ENCODE measurements at places on chromosomes 6 and 20. TPM values are rescaled to one million over a fixed set of nuclear protein-coding genes. Genes with fewer than 3 reads are reported as not detected.

GRCh38 chr6:112245511-112246203 lies 8.7 kb downstream of the LAMA4 start:
- DNase-seq = no peak

- no peak for DNase-seq
Measured at GRCh38 chr6:22727710-22728109, 158.3 kb downstream of the HDGFL1 start.

DNA sequence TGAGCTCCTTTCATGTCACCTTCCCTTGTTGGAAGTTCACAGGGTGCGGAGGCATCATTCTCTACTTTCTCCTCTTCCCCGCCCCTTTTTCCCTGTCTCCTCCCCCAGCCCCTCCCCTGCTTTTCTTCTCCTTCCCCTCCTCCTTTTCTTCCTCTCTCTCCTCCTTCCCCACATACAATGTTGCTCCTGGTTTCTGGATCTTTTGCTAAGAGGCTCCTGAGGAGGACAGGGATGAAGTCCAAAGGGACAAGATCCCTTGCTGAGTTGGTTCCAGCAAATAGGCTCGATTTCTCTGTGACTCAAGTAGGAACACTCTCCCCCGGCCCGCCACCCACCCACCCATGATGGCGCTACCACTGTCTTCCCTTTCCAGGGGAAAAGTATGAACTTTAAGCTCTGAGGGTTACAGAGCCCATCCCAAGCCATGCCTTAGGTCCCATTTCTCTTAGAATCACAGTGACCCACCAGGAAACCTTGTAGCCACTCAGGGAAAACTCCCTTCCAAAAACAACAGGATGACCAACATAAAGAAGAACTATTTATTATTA lies 852 bp upstream of the TFEB start:
- no peak for DNase-seq

- no peak for DNase-seq
Measured at GRCh38 chr6:116697480-116697879, 16.5 kb downstream of the KPNA5 start.

- DNase-seq = no peak
Measured at GRCh38 chr6:81362246-81362645, 390.2 kb downstream of the TENT5A start.

- DNase-seq = no peak
Measured at GRCh38 chr20:16260911-16261310, 312.3 kb downstream of the KIF16B start.

GRCh38 chr20:48850977-48851299 lies 23.1 kb upstream of the PREX1 start:
- DNase-seq = no peak

GRCh38 chr6:52143551-52143950 lies 42.6 kb upstream of the IL17A start:
- DNase-seq = no peak

GRCh38 chr20:51272401-51272800 lies 249.5 kb upstream of the KCNG1 start:
- DNase-seq = no peak

- no peak for DNase-seq
Measured at GRCh38 chr20:17859002-17859615, 109.5 kb downstream of the SNX5 start.

GRCh38 chr6:15581751-15582150 lies 81.1 kb downstream of the DTNBP1 start:
- DNase-seq = no peak

DNA sequence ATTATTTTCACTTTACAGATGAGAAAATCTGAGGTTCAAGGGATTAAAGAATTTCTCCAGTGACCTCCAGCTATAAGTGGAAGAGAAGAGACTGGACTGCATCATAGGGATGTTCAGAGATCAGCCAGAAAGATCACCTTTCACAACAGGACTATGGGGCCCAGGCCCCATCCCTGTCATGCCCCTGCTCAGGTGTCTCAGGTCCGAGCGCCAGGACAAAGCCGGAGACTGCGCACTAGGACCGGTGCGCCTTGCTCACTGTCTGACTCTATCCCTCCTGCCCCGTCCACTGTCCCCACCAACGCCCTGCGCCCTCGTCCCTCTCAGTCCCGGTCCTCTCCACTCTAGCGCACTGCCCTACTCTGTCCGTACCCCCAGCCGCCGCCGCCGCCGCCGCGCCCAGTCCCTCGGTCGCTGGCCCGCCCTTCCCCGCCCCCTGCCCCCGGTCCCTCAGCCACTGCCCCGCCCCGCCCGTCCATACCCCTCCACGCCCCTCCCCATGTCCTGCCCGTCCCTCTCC lies 521 bp upstream of the RAD21L1 start:
- no peak for DNase-seq

GRCh38 chr20:23092384-23092756 lies 6.2 kb upstream of the CD93 start:
- no peak for DNase-seq

DNA sequence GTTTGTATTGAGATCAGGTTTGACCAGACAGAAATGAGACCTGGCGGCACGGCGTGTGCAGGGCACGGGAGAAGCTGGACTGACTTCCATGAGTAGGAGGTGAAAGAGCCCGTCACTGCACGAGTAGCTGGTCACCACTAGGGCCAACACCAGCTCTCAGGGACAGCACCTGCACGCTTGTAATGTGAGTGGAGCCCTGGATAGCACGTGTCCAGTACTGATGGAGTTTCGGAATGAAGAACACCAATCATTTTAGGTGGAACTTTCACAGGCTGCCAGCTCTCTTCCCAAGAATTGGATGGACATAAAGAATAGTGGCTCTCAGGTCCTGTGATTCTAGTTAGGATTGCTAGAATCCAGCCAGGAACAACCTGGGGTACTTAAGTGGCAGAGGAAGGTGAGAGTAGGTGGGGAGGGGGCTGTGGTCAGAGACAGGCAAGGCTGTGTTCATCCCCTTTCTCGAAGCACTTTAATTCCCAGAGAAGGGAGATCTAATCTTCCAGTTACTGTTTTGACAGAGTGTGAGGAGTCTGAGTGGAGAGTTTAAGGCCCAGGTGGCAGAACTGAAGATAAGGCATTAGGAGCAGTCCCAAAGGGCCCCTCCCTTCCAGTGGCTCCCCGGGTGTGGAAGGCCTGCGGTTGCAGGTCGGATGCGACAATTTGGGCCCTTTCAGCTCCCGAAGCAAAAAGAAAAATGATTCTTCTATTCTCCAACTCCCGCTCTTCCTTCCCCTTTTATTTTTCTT lies 314.8 kb downstream of the QKI start:
- no peak for DNase-seq

DNA sequence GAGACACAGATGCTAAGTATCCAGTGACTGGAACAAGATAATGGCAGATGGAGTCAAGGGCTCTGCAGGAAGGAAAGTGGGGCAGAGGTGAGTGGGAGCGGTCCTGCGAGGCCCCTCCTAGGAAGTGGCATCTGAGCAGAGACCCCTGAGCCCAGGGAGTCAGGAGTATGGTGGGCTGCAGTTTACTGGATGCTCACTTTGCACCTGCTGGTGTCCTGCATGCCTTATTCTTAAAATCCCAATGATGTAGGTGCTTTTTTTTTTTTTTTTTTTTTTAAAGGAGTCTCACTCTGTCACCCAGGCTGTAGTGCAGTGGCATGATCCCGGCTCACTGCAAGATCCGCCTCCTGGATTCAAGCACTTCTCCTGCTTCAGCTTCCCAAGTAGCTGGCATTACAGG lies 5.6 kb downstream of the CEBPB start:
- DNase-seq = no peak

DNA sequence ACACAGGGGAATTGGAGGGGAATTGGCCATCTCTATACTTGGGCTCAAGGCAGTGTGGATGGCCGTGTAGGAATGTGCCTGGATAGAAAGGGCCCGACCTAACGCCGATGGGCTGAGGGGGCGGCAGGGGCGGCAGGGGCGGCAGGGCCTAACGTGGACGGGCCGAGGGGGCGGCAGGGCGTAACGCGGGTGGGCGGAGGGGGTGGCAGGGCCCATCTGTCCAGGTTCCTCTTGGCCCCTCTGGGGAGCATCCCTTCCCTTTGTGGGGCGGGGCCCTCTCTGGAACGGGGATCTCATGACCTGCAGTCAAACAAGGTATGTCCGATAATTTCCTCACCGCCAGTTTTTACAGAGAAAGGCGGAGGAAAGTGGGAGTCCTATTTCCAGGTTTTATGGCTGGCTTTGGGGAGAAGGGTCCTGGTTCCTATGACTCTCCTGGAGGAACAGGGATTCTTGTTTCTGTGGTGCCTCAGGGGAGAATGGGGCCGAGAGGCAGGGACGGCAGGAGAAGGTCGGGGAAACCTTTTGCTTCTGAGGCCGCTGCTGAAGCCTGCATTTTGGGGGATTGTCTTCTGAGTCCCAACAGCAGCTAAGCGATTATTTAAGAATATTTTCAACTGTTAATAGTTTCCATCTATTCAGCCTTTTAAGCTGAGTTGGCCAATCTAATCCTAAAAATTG lies 100.8 kb upstream of the FRMD1 start:
- no peak for DNase-seq

GRCh38 chr6:42349753-42350511 lies 101.8 kb downstream of the TRERF1 start:
- no peak for DNase-seq

GRCh38 chr6:389622-390021 lies 1.9 kb upstream of the IRF4 start:
- no peak for DNase-seq

GRCh38 chr6:161111261-161111660 lies 119.7 kb downstream of the MAP3K4 start:
- peak; percentile 42 for DNase-seq

GRCh38 chr6:68196645-68197044 lies 438.4 kb upstream of the ADGRB3 start:
- DNase-seq = no peak

DNA sequence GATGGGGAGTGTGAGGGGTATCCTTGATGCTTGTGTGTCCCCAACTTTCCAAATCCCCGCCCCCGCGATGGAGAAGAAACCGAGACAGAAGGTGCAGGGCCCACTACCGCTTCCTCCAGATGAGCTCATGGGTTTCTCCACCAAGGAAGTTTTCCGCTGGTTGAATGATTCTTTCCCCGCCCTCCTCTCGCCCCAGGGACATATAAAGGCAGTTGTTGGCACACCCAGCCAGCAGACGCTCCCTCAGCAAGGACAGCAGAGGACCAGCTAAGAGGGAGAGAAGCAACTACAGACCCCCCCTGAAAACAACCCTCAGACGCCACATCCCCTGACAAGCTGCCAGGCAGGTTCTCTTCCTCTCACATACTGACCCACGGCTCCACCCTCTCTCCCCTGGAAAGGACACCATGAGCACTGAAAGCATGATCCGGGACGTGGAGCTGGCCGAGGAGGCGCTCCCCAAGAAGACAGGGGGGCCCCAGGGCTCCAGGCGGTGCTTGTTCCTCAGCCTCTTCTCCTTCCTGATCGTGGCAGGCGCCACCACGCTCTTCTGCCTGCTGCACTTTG lies at the start of gene TNF:
TSS of gene TNF (plus strand) at position 231 of the 567 bp plus-strand sequence. CDS start at position 408, 177 bp downstream.
- no peak for DNase-seq

- no peak for DNase-seq
Measured at GRCh38 chr20:1403624-1404023, 10.8 kb upstream of the FKBP1A start.

GRCh38 chr6:80223743-80224212 lies 117.3 kb downstream of the BCKDHB start:
- DNase-seq = no peak

DNA sequence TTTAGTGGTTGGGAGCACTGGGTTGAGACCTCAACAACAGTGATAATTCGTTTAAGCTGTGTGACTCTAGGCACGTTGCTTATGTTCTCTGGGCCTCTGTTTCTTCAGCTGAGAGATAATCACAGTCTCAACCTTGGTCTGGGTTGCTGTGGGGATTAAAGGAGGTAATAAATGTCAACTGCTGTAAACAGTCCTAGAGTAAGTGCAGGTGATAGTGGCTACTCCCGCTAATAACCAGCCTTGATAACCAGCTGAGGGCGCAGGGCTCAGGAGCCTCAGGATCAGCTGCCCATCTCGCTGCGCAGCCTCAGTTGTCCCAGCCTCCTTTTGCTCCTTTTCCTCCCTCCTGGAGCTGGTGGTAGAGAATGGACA lies 58.0 kb downstream of the JARID2 start:
- DNase-seq = no peak

DNA sequence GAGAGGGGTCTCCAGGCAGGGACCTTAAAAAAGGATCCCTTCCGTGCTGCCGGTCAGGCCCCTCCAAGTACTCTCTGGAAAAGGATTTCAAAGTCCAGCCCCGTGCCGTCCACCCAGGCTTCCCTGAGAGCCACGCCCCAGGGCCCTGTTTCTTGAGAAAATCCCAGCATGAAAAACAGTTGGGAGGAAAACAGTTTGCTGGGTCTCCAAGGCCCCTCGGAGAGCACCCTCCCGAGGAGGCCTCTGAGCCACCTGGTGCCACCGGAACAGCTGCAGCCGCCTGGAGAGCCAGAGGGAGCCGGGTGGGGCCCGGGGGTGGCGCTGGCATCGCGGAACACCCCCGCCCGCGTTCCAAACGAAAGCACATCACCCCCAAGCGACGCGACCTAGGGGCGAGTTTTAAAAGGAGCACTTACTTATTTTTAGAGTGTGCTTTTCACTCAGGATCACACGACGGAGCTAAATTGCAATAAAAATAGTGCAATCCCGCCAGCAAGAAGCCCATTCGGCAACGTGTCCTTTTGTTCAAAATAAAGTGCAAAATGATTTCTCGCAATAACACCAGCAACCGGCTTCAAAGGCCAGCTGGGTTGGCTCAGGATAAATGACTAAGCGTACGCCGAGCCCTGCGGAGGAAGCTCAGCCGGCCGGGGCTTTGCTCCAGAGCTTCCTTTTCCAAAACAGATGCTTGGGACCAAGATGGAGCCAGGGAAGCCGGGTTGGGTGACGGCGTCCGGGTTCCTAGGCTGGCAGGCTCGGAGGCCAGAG lies 64.2 kb downstream of the YTHDF1 start:
- DNase-seq = no peak

The C6orf141 gene
- not detected for total RNA-seq

The CST1 gene
- total RNA-seq = not detected

The ECT2L gene
- total RNA-seq = 0.26 TPM

The TREM1 gene
- not detected for total RNA-seq

The SERPINB1 gene
- total RNA-seq = 65.3 TPM

The LRRC73 gene
- 0.49 TPM for total RNA-seq

The NOTCH4 gene
- 1.2 TPM for total RNA-seq

The PIGT gene
- 86.7 TPM for total RNA-seq

The PAX1 gene
- total RNA-seq = not detected

The RGL2 gene
- total RNA-seq = 60.3 TPM

The CDSN gene
- total RNA-seq = not detected

The MCCD1 gene
- not detected for total RNA-seq

The TGM2 gene
- not detected for total RNA-seq

The MAK gene
- total RNA-seq = not detected

The CLIC1 gene
- total RNA-seq = 23.7 TPM

The MACROD2 gene
- 1.1 TPM for total RNA-seq
